Nasal cavity respiratory epithelium epithelial cell of viscerocranial mucosa (primary cell): ENCODE measurements at places on chromosomes 4 and X. TPM values are rescaled to one million over a fixed set of nuclear protein-coding genes. Genes with fewer than 3 reads are reported as not detected.

Gene MOSPD2
- total RNA-seq, result 11.6 and 21.2 TPM in 2 replicates

Gene ITGB1BP2
- total RNA-seq, result 1.4 and 1.5 TPM in 2 replicates

Gene NXF2B
- total RNA-seq, result not detected in 2 replicates

Gene CTAG2
- not detected in 2 replicates for total RNA-seq

Gene XPNPEP2
- not detected in 2 replicates for total RNA-seq

Gene PRRG3
- total RNA-seq, result not detected in 2 replicates

Gene ETDB
- not detected in 2 replicates for total RNA-seq

Gene TCEAL2
- total RNA-seq, result not detected in 2 replicates

Gene PSAPL1
- not detected in 2 replicates for total RNA-seq

Gene SLC6A14
- 9.5 and 19.8 TPM in 2 replicates for total RNA-seq

Gene CENPVL3
- not detected in 2 replicates for total RNA-seq

Gene EVC2
- 8.2 and 13.0 TPM in 2 replicates for total RNA-seq

Gene USP26
- not detected in 2 replicates for total RNA-seq

Gene CCNB3
- 0.85 and 1.4 TPM in 2 replicates for total RNA-seq

Gene TAPT1
- total RNA-seq, result 17.4 and 20.2 TPM in 2 replicates

Gene GASK1B
- 0.34 and 10.1 TPM in 2 replicates for total RNA-seq

Gene POU3F4
- not detected in 2 replicates for total RNA-seq

Gene TMPRSS11B
- total RNA-seq, result 0.34 and 0.43 TPM in 2 replicates

Gene PHEX
- total RNA-seq, result 1.7 and 3.4 TPM in 2 replicates

Gene QRFPR
- total RNA-seq, result not detected in 2 replicates

Gene PAGE1
- total RNA-seq, result not detected in 2 replicates

Gene FAM9C
- total RNA-seq, result not detected in 2 replicates

Gene MAGEE2
- total RNA-seq, result not detected in 2 replicates

Gene PNMA6F
- total RNA-seq, result not detected in 2 replicates

Gene DDIT4L
- total RNA-seq, result 1.0 and 2.6 TPM in 2 replicates

Gene AWAT2
- not detected in 2 replicates for total RNA-seq

Gene CXCR3
- total RNA-seq, result not detected in 2 replicates

Gene SMIM10
- total RNA-seq, result 0.07 TPM in 1 of 2 replicates, not detected in the other
